ENCODE measurements at places on chromosomes 16 and 17.

GRCh38 chr16:86580791-86581170, 2.4 kb downstream of the FOXL1 start:
- DNase-seq: no peak

- DNase-seq: no peak
Measured at GRCh38 chr17:60406887-60407286, 15.0 kb upstream of the USP32 start.

DNA sequence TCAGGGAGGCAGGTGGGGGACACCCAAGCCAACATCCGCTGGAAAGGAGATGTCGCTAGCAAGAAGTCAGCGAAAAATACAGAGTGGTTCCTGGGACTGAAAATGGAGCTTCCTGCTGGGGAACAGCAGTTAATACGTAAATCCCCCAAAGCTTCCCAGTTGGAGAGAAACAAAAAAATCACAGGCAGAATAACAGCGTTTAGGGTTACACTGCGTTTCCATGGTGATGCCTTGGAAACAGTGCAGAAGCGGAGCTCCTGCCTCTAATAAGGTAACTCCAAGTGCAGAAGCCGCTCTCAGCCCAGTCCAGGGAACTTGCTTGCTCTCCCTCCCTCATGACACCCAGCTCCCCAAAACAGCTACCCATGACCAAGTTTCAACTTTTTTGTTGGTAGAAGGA, 73.4 kb downstream of the PLD6 start:
- DNase-seq: no peak

DNA sequence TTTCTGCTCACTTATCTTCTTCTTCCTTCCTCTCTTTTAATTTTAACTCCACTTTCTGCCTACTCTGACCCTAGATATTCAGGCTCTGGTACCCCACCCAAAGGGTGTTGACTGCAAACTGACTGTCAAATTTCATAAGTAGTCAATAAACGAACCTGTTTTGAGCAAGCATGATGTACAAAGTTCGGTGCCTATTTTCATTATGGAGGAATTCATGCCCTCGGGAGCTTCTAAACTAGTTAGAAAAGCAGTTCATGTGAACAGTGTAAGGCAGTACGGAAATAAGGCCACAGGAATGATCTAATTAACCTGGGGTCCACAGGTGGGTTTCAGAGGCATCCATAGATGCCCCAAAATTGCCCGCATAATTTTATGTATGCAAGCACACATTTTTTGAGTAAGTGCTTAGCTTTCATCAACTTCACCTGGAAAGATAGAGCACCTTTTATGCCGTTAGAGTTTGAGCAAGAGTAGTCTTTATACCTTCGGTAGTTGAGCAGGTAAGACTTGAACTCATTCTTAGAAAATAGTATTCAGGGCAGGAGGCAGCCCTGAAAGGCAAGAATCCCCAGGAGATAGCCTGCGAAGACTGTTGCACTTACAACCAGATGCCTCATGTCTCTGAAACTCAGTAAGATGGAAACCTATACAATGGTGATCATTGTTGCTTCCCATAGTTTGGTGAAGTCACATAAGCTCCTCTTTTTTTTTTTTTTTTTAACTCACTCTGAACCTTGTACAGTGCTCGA, 36.6 kb upstream of the TBX2 start:
- no peak for DNase-seq

DNA sequence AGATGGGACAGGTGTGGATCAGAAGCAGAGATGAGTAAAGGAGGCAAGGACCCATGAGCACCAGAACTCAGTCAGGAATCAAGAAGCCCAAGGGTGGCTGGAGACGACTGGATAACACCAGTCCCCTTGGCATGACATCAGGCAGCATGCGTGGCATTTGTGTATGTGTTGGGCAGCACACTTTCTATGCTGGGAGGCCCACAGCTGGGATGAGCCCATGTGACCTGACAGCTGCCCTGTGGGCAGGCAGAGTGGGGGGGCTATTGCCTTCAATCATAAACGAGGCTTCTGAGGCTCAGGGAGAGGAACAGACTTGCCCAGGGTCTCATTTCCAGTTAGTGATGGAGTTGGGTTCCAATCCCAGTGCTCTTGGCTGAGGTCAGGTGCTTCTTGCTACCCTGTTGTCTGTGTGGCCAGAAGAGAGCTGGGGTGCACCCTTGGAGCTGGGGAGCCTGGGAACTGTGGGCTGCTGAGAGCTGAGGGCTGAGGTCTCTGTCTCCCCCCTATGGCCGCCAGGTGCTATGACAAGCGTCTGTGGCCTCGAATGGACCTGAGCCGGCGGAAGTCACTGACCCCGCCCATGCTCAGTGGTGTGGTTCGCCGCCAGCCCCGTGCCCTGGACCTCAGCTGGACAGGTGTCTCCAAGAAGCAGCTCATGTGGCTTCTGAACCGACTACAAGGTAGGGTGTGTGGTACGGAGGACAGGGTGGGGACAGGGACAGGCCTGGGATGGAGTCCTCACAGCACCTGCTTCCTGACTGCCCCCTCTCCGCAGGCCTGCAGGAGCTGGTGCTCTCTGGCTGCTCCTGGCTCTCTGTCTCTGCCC, 7.1 kb upstream of the ORAI3 start:
- peak; percentile 72 for DNase-seq

DNA sequence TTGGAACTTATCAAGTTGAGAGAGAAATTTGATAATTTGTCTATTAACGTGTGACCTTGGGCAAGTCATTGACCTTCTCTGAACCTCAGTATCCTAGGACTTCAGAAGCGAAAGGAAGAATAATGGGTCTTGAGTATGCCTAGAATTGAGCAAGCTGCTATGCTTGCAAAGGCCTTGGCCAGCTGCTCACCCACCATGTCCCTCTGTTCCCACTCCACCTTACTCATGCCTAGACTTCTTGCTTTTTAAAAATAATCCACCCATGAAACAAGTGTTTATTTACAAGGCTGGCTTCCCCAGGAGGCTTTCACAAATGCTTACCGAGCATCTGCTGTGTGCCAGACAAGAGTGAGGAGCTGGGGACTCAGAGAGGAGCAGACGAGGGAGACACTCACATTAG, 590.6 kb downstream of the MAF start:
- no peak for DNase-seq

DNA sequence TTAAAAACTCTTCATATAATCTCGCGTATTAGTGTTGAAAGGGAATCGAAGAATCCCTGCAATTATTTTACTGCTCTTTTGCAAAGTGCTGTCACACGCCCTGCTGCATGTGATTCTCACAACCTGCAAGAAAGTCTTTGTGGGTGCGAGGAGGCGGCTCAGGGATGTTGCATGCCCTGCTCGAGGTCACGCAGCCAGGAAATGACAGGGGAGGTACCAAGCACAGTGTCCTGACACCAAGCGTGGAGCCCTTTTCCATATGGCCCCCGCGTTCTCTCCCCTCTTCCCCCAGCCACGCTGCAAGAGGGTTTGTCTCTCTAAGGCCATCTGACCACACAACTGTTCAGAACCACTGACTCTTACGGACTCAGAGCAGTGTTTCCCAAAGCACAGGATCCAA, 37.6 kb downstream of the OR3A1 start:
- no peak for DNase-seq

DNA sequence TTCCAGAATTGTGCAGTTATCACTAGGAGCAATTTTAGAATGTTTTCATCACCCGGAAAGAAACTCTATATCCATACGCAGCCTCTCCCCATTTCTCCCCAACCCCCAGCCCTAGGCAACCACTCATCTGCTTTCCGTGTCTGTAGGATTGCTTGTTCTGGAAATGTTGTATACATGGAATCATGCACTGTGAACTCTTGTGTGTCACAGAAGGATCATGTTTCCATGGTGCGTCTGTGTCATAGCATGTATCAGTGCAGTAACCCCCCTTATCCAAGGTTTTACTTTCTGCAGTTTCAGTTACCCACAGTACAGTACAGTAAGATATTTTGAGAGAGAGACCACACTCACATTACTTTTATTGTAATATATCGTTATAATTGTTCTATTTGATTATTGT, 299.4 kb downstream of the CPPED1 start:
- no peak for DNase-seq

DNA sequence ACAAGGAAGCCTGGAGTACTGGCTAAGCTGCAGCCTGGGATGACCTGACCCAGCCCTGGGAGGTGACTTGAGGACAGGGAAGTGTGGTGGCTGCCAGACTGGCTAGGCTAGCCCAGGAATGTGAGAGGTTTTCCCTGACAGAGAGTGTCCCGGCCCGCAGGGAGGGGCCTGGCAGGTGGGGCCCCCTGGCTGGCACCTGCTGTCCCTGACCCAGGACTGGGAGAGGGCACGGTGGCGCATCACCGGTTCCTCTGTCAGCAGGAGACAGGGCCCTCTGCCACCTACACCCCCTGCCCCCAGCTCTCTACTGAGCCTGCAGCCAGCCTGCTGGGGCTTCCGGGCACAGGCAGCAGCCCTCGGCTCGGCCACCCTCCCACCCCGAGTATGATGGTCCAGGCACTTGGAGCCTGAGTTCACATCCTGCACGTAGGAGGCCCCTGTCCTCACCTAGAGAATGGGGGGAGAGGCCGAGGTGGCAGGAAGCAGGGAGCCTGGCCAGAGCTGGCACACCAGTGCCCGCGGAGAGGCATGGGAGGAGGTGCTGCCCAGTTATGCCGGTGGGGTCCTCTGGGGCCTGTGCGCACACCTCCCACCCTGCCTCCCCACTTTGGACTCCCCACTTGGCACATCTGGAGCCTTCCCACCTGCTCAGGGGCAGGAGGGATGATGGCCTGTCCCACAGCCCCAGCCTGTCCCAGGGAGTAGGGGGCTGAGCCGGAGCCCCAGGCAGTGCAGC, 528 bp downstream of the PRSS27 start:
- DNase-seq: no peak

DNA sequence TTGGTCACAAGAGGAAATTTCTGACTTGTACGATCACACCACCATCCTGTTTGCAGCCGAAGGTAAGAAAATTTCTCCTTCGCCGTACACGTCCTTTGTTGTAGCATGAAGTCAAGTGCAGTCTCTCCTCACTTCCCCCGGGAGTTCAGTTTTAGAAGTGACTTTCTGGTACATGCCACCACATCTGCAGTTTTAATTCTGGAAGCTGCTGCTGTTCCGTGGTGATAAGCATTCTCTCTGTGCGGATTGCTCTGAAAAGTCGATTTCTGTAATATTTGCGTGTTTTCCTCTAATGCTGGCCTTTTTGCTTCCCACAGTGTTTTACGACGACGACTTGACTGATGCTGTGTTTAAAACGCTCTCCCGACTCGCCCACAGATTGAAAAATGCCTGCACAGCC, 20.6 kb downstream of the METTL22 start:
- no peak for DNase-seq

DNA sequence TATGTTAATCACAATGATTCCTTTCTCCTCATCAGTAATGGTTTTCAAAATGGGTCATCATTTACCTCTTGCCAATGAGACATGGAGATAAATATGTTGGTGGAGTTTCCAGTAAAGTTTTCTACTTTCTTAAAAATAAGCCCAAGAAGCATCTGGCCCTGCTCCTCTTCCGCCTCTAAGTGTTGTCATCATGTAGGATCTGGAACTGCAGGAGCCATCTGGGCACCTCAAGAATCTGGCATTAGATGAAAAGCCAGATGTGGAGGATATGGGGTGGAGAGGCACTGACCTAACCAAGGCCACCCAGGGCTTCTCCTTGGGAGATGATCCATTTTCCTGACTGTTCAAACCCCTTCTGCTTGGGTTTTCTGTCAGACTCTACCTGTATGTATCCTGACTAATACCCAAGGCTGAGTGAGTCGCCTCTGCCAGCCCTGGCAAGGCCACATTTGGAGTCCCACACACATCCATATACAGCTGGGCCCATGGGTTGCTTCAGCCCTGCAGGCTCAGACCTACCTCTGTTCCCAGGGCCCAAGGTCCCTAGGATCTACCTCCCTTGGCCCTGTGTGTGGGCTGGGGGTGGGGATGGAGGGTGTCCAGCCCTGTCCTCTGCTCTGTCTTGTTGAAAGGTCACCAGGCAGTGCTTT, 24.6 kb downstream of the CCDC182 start:
- DNase-seq: no peak

- no peak for DNase-seq
Measured at GRCh38 chr16:58040945-58041627, 15.5 kb downstream of the MMP15 start.

GRCh38 chr17:79425686-79426085, 185.2 kb downstream of the RBFOX3 start:
- no peak for DNase-seq

GRCh38 chr17:45342306-45342705, 25.5 kb upstream of the MAP3K14 start:
- DNase-seq: no peak

- no peak for DNase-seq
Measured at GRCh38 chr16:20398603-20399002, 5.9 kb downstream of the PDILT start.

GRCh38 chr17:57403236-57403635, 146.9 kb downstream of the MSI2 start:
- no peak for DNase-seq

DNA sequence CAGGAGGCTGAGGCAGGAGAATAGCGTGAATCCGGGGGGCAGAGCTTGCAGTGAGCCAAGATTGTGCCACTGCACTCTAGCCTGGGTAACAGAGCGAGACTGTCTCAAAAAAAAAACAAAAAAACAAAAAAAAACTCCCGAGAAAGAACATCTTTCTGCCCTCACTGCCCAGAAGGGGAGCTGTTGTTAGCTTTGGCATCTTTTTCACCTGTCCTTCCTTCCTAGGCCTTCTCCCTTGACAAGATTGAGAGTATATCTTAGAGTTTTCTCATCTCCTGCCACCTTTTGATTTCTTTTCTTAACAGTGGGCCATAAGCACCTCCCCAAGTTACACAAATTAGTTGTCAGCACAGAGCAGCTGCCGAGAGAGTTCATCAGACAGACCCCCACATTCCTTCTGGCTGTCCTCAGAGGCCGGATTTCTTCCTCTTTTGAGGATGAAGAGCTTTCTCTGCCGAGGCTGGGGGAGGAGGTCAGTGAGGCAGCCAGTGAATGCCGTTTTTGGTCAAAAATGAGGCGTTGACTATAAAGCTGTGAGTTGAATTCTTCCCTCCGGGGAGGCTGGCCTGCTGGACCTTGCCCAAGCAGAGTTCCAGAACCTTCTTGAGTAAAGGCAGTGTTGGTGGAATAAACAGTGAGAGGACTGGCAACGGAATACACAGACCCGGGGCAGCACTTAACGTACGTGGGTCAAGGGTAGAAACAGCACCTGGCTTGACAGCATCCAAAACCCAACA, 127.0 kb downstream of the ABCC6 start:
- DNase-seq: no peak

GRCh38 chr16:81664153-81664552, 114.9 kb upstream of the PLCG2 start:
- DNase-seq: no peak

DNA sequence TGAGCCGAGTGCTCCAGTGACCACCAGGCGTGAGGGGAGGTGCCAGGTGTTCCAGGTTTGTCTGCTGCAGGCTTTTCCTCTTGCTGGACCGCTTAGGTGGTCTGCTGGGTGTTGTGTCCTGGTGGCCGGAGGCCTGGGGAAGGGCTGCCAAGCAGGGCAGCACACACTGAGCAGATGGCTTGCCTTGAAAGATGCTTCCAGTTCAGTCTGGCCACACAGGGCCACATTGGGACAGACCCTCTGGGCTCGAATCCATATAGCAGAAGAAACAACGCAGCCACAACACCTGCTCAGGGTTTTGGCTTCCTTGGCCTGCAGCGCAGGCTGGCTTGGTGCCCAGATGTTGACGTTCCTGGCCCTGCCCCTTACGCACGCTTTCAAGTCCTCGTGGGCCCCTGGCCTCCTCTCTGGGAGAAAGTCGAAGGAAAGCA, 24.8 kb downstream of the GINS2 start:
- DNase-seq: no peak
